Sigmoid colon (tissue), 7 donors: ENCODE measurements at places on chromosomes 12 and 14.

GRCh38 chr12:108832208-108832607 lies 25.2 kb downstream of the SSH1 start:
- no peak for DNase-seq

DNA sequence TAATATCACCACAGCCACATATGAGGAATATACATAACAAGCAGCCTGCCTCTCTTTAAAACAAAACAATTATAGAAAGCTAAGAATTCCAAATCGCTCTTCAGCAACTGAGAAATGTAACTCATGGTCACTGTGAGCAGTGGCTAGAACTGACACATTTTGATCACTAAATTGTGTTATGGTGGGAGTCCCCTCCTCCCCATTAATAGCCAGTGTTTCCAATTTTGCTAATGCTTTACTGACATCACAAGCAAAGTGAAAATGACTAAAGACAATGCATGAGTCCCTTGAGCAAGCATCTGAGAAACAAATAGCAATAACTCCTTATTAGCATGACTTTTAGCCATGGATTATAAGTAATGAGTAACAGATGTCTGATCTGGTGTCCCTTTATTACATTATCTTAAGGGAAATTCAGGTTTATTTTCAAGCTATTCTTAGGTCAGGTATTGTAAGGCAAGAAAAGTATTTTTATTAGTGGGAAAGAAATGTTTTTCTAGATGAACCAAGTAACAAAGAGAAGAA lies 148.3 kb downstream of the KCNH5 start:
- no peak for DNase-seq

DNA sequence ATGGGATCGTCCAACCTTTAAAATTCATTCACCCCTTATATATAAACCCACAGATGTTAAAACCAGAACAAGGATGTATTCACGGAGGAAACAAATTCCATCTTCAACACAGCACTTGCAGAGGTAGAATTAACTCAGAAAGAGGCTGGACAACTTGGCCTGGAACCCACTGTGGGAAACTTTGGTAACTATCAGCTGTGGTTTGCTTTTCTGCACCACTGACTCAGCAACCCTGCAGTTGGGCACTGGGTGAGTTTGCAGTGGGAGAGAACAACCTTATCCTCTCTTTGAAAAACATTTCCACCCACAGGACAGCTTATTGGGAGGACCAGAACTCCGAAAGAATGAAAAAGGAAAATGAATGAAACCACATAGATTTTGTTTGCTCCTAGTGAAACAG lies 66.3 kb downstream of the ZNF664 start:
- DNase-seq = no peak

DNA sequence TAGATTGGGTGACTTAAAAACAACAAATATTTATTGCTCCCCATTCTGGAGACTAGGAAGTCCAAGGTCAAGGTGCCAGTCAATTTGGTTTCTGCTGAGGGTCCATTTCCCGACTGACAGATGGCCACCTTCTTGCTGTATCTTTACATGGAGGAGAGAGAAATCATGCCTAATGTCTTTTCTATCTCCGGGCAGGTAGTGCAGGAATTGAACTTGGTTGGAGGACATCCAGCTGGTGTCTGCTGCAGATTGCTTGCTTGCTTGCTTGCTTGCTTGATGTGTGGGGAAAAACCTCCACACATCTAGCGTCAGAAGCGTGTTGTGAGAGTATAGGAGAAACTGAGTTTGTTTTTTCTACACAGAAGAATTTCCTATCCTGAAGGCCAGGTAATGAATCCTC lies 561.4 kb downstream of the DIO2 start:
- no peak for DNase-seq

DNA sequence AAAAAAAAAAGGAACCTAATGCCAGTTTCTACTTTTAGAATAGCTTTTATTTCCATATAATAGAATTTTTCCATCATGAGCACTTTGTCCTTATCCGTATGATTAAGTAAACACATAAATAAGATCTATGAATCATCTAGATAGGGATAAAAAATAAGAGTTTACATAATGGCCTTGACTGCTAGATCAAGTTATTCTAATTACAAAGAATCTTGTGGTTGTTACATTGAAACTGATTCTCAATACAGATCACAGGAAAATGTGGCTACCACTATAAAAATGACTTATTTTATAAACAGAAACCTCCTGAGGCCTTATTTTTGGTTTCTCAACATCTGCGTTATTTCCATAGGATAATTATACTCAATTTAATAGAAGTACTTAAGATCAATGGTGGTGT lies 34.4 kb upstream of the NDUFA12 start:
- DNase-seq = no peak

- DNase-seq = no peak
Observed at GRCh38 chr14:65783576-65783975, 371.0 kb downstream of the FUT8 start.
